ENCODE measurements at places on chromosomes 6 and 20.

DNA sequence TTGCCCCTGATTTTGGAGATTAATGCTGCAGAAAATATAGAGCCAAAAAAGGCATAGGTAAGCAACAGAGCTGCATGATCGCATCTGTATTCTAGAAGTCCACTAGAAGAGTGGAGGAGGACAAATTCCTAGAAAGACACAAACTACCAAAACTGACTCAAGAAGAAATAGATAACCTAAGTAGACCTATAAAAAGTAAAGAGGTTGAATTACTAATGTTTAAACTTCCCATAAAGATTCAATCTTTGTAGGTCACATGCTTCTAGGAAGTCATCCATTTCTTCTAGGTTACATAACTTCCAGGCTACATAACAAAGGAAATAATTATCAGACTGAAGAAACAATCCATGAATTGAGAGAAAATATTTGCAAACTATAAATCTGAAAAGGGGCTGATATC, 84.4 kb downstream of the JPH2 start:
- no peak for DNase-seq

- no peak for DNase-seq
Observed at GRCh38 chr6:29527126-29527525, 32.4 kb downstream of the UBD start.

- no peak for DNase-seq
Observed at GRCh38 chr6:43953256-43953655, 174.0 kb downstream of the MRPL14 start.

DNA sequence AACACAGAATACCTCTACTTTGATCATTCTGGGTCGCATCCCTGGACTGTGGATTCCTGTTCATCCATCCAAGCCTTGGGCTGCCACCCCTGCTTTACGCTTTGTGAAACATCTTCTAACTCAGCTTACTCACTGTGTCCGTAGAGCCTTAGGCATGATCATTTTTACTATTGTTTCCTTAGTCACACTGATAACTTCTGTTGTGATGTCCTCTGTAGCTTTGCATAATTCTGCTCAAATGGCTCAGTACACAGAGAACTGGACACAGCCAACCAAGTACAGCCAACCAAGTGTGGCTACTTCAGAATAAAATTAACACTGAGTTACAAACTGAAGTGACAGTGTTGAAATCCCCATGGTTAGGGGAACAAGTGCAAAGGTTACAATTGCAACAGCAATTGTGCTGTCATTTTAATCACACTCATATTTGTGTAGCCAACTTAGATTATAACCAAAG, 8.6 kb upstream of the FKBP1A start:
- DNase-seq: no peak

- DNase-seq: no peak
Observed at GRCh38 chr6:166933396-166933795, 23.0 kb downstream of the RNASET2 start.

DNA sequence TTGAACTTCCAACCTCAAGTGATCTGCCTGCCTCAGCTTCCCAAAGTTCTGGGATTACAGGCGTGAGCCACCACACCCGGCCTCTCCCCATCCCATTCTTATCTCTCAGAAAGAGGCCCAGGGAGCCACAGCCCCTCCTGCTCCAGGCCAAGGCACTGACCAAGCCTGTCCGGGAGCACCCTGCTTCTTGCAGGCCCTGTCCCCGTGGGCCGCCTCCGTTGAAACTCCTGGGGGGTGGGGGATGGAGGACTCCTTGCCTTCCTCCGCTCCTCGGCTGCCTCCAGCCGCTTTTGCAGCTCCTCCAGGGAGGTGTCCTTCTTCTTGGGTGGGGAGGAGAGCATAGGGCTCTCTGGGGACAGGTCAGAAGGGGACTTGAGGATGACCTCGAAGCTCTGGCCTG, 9.7 kb downstream of the STMN3 start:
- DNase-seq: no peak

- no peak for DNase-seq
Observed at GRCh38 chr6:149045404-149045803, 272.1 kb upstream of the TAB2 start.

DNA sequence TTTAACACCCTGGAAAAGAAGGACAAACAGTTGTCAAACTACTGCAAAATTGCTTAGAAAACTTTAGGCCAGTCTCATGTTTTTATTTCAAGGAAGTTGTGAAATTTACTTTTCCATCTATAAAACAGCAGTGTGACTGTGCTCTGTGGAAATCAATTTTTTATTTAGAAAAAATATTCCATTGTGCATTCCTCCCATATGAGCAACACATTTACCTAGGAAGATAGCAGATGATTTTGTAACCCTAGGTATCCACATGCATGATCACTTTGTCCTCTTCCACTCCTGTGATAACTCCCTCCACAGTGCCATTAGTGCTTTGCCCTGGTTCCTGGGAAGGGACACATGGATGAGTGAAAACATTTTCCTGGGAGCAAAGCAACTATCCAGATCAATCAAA, 70.0 kb upstream of the SHLD1 start:
- no peak for DNase-seq

DNA sequence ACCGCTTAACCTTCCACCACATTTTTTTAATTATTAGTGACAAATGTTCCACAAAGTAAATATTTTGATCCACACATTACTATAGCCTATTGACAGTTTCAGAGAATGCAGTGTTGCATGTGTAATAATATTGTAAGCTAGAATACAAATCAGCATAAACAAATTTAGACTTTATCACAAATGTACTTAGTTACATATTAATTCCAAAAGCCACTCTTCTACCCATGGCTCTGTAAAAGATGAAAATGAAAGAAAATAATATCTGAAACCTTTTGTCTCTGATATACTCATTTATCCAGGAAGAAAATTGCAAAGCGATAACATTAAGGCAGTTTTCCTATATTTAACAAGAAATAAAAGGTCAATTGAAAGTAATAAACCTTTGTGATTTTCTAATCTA, 954.0 kb upstream of the MAN1A1 start:
- no peak for DNase-seq

DNA sequence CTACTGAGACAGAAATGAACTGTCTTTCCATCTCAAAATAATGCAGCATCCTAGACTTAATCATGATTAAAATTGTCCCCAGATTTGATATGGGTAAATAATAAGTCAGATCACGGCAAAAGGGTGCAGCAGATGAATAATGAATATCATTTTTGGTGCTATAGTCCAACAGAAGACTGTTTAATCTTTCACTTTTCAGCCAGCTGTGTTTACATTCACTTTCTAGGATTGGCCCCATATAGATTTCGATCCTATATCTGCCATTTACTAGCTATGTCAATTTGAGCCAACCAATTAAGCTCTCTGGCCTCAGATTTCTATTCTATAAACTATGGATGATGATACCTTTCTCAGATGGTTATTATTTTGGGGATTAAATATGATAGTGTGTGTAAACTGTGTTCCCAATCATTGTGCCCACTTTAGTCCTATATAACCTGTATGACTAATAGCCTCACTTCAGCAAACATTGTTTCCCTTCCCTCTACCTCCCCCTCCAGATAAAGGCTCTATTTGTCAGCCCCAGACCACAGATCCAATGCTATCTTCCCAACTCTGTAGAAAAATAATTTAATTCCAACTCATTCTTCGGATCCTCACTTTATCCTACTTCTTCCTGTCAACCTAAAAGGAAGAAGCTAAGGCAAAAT, 53.6 kb upstream of the NT5E start:
- DNase-seq: no peak

Measured in fibroblast of the aortic adventitia (primary cell).